ENCODE measurements at places on chromosomes 11 and 22.

- peak; percentile 79 for DNase-seq
Observed at GRCh38 chr22:37533995-37534394, 14.8 kb upstream of the CARD10 start.

DNA sequence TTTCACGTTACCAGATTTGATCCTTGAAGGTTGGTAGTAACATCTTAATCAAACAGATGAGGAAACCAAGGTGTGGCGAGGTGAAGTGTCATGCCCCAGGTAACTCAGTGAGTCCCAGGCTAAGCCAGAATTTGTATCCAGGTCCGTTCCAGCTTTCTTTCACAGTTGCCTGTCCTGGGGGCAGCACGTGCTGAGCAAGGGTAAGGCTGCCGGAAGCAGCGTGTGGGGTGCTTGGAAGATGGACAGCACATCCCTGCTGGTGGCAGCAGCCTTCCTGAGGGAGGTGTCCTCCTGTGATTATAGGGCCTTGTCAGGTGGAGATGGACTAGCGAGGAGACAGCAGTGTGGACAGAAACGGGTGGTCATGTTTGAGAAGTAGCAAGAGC, 50.9 kb downstream of the TRIOBP start:
- DNase-seq = no peak

DNA sequence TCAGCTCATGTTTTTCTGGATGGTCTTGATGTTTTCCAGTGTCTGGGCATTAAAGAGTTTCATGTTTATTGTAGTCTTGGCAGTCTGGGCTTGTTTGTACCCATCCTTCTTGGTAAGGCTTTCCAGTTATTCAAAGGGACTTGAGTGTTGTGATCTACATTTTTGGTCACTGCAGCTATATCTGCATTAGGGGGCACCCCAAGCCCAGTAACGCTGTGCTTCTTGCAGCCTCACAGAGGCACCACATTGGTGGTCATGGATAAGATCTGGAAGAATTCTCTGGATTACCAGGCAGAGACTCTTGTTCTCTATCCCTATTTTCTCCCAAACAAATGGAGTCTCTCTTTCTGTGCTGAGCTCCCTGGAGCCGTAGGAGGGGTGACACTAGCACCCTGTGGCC, 451.5 kb upstream of the FAT3 start:
- no peak for DNase-seq

GRCh38 chr11:134471716-134472455, 59.8 kb upstream of the B3GAT1 start:
- no peak for DNase-seq

Data from adipocyte (in vitro differentiated cells).